ENCODE measurements at places on chromosomes 2 and 18.

DNA sequence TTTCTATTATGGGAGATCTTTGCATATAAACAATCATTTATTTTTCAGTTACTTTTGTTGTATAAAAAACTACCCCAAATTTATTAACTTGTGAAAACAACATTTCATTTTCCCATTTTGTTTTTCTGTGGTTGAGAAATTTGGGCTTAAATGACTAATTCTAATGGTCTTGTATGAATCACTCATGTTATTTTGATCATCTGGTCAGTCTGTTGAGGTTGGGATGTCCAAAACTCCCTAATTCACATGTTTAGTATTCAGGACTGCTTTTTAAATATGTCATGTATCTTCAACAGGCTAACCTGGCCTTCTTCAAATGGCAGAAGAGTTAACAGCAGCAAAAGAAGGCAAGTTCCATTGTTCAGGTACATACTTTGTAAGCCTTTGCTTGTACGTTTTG is 788.1 kb downstream of the TRIB2 start:
- DNase-seq = no peak

DNA sequence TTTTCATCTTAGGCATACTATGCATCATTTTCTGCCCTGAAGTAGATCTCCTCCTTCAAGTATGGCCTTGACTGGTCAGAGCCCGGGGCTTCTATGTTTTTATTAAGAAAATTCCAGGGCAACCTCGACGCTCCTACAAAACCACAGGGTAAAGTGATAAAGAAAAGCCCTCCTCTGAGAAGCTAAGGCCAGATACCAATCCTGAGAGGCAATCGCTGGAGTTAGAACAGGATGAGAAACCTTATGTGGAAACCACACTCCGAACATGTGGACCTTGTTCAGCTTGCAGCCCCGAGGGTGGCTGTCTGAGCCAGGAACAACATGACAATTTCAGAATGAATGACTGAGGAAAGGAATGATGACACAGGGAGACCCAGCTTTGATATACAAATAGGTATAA is 35.6 kb downstream of the RMC1 start:
- DNase-seq = no peak

DNA sequence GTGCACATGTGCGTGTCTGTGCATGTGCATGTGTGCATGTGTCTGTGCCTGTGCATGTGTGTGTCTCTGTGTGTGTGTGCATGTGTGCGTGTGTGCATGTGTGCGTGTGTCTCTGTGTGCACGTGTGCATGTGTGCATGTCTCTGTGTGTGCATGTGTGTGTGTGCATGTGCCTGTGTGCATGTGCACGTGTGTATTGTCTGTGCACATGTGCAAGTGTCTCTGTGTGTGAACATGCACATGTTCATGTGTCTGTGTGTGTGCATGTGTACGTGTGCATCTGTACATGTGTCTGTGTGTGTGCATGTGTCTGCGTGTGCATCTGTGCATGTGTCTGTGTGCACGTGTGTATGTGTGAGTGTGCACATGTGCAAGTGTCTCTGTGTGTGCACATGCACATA is 277.3 kb downstream of the GALR1 start:
- DNase-seq = no peak

DNA sequence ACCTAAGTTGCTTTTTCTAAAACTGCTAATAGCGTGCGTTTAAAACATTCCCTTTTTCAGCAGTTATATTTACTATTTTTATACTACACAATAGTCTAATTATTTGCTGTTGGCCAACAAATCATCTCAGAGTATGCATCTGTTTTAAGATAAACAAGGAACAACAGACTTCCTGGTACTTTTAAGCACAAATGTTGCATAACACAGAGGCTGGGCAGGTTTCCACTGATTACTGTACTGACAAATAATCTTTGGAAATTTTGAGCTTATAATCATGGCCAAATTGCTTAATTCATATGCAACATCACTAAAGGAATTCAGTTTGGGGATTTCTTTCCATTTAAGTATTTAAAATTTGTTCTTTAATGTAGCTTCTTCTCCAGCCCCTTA is 737.4 kb upstream of the SALL3 start:
- DNase-seq = no peak

- DNase-seq = no peak
These were observed 51.4 kb downstream of the MREG start for GRCh38 chr2:215961981-215962380.

DNA sequence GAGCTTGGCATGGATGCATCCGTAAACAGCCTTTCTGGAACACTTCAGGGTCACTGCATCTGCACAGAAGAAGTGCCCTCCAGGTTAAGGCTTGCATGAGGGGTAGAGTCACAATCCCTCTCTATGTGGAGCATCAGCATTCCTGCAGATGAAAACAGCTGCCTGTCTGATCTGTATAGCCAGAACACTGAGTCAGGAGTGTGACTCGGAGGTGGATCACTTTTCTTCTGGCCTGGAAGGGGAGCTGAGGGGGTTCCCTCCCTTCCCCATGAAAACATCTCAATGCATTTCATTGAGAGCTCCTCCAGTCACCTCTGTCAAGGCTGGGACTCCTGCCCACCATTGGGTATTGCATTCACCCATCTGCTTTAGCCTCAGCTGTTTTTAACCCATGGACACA is 72.5 kb upstream of the SERPINE2 start:
- DNase-seq = peak; percentile 76

All from islet precursor cell (in vitro differentiated cells).